Thymus (tissue), 14 donors: ENCODE measurements at places on chromosomes 7 and 10.

- no peak overlapping the region for H3K4me3 ChIP-seq
- H3K27me3 ChIP-seq: no peaks in the 10 kb centered on the region
- no peaks in the 10 kb centered on the region for H3K4me1 ChIP-seq
- no peaks in the 10 kb centered on the region for H3K36me3 ChIP-seq
Observed at GRCh38 chr7:90728568-90728967, 132.4 kb downstream of the CDK14 start.

DNA sequence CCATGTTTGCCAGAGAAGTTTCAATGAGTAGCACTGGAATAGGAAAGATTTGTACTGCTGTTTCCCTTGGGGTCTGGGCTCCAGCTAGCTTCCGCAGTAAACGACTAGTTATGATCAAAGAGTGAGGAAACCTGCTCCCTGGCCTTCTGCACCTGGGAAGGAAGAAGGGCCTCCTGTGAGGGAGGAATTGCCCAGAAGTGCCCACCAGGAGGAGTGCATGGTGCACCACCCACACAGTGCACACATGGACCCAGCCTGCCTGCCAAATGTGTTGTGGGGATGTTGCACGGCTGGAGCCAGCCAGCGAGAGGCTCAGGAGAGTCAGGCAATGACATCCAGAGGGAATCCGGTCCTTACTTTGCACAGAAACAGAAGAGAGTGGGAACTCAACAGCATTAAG is 27.0 kb upstream of the FAM107B start:
- H3K27me3 ChIP-seq: no peaks in the 10 kb centered on the region
- H3K27ac ChIP-seq: no peak overlapping the region
- DNase-seq: no peak
- H3K4me3 ChIP-seq: no peak overlapping the region
- no peaks in the 10 kb centered on the region for H3K36me3 ChIP-seq

GRCh38 chr7:155918720-155919390 is 106.6 kb upstream of the SHH start:
- no peaks in the 10 kb centered on the region for H3K4me1 ChIP-seq
- no peak overlapping the region for H3K27ac ChIP-seq
- H3K27me3 ChIP-seq: no peaks in the 10 kb centered on the region
- H3K36me3 ChIP-seq: no peaks in the 10 kb centered on the region
- no peak for DNase-seq

DNA sequence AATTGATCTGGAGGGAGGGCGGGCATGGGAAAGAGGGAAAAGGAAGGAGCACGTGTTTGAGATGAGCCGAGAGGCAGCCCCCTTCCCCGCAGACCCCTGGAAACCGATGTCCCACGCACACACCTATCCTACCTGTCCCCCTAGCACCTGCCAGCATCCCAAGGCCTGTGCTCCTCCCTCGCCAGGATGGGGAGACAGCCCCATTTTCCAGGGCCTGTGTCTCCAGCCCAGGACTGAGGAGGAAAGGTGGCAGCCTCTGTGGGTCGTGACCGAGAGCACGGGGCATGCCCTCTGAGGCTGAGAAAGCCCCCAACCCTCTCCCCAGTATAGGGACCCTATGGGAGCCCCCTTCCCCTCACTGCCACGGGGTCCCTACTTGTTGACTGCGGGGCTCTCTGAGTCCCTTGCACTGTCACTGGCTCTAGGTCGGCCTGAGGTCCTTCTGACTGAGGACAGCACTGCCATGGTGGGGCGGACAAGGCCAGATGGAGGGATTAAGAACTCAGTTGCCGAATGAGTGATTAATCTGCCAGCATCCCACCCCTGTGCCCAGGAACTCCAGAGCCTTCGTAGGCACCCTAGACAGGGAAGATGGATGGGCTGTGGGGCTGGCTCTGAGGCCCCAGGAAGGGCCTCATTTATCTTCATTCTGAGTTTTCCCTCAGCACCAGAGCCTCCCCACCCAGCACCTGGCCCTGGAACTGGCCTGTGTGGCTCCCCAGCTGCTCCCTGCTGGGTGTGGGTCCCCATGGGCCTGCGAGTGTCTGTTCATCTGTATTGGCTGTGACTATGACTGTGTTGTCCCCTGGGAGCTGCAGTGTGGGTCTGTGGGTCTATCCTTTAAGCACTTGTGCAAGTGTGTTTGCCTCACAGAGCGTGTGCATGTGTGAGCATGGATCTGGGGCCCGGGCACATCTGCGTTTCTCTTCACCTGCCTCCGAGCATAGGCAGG is 26.0 kb downstream of the CRHR2 start:
- no peaks in the 10 kb centered on the region for H3K4me1 ChIP-seq
- no peak overlapping the region for H3K4me3 ChIP-seq
- DNase-seq: no peak
- no peaks in the 10 kb centered on the region for H3K27me3 ChIP-seq
- H3K36me3 ChIP-seq: no peaks in the 10 kb centered on the region
- H3K27ac ChIP-seq: no peak overlapping the region

DNA sequence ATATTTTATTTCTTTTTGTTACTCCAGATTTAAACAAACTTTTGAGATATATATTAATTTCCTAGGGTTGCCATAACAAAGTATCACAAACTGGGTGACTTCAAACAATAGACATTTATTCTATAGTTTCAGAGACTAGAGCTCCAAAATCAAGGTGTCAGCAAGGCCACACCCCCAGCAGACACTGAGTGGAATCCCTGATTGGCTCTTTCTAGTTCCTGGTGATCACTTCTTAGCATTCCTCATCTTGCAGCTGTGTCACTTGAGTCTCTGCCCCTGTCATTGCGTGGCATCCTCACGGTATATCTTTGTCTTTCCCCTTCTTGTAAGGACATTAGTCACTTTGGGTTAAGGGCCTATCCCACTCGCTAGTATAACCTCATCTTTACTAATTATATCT is 7.6 kb upstream of the SLC26A3 start:
- DNase-seq: no peak
- no peak overlapping the region for H3K27ac ChIP-seq
- H3K4me3 ChIP-seq: no peak overlapping the region

DNA sequence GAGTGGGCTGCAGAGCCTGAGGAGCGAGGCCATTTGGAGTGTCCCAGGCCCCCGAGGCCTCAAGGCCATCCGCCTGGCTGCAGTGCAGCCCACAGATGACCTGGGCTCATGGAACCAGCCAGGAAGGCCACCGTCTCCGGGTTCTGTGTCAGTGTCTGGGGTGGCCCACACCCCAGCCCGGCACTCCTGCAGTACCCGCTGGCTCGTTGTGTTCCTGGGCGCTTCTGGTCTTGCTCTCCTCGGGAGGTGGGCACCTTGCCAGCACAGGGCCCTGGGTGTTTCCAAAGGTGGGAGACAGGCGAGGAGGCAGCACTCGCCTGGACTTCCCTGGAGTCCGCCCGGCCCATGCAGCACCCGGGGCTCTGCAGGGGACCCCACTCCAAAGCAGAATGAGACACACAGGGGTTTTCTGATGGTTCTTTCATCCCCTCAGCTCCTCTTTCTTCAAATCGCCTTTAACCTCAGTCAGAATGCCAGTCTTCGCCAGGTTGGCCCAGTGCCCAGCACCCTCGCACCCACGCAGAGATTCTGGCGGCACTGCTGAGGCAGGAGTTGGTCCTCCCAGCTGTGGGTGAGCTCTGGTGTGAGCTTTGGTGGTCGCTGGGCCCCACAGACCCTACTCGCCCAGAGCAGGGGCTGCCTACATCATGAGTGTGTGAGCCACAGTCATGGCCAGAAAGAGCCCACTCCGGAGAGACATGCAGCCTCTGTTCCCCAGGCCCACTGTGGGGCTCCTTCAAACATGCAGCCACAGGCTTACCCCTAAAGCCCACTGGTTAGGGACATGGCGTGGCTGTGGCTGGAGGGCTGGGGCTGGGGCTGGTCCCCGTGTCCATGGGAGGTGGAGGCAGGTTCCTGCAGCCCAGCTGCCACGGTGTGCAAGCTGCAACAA is 155.7 kb downstream of the EBF3 start:
- H3K36me3 ChIP-seq: no peaks in the 10 kb centered on the region
- H3K4me1 ChIP-seq: no peaks in the 10 kb centered on the region

DNA sequence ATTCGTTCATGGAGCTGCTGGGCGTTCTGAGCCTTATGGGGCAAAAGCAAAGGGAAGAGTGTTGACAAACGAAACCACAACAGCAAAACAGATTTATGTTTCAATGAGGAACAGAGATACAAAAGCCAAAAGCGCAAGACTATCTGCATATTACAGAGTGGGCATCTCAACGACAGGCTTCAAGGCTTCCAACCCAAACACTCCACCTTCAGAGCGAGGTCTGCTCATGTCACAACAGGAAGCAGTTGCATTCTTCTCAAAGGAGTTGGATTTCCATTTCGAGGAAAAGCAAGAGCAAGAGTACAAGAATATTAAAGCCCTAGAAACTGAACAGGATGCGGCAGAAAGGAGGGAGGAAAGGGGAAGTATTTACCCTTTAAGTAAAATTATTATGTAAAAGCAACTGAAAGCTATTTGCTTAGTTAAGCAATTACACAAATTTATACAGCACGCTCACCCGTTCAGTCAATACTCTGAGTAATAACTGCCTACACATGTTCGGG is 189.3 kb downstream of the ELMO1 start:
- H3K27ac ChIP-seq: no peak overlapping the region
- DNase-seq: no peak
- peaks cover 22% of the 10 kb centered on the region for H3K36me3 ChIP-seq
- no peak overlapping the region for H3K4me3 ChIP-seq
- H3K27me3 ChIP-seq: no peaks in the 10 kb centered on the region
- H3K4me1 ChIP-seq: no peaks in the 10 kb centered on the region
